CD14-positive monocyte (primary cell): ENCODE measurements at places on chromosomes 7 and 10.

- no peak overlapping the region for H3K27ac ChIP-seq
- H3K36me3 ChIP-seq, result no peaks in the 10 kb centered on the region
- no peak for DNase-seq
- H3K4me3 ChIP-seq, result no peak overlapping the region
- peaks cover 9% of the 10 kb centered on the region for H3K4me1 ChIP-seq
Measured at GRCh38 chr10:98077223-98077622, 46.8 kb upstream of the CRTAC1 start.

DNA sequence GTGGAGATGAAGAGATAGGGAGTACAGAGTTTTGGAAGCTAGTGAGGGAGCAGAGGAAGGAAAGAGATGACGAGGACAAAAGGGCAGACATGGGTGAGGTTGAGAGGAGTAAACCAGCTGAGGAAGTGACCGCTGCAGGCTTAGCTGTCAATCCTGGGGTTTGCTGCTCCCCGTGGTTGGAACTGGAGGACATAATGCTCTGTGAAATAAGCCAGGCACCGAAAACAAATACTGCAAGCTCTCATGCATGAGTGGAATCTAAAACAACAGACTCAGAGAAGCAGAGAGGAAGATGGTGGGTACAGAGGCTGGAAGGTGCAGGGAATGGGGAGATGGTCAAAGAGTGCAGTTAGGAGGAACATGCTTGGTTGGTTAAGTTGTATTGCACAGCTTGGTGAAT, 482.2 kb upstream of the C7orf33 start:
- H3K27me3 ChIP-seq, result no peaks in the 10 kb centered on the region
- H3K27ac ChIP-seq, result no peak overlapping the region
- DNase-seq, result no peak
- H3K4me3 ChIP-seq, result no peak overlapping the region

DNA sequence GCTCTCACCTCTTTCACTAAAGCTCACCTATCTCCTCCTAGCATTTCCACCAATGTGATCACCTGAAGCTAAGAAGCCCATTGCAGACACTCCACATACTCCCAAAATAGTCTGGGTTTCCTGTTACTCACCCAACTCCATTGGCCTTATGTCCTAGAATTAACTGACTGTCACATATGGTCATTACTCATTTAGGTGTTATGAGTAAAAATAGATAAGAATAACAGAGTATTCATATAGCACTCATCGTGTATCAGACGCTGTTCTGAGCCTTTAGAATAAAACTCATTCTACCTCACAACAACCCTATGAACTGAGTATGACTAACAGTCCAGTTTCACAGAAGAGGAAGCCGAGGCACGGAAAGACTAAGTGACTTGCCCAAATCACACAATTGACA, 174.2 kb upstream of the NPVF start:
- H3K4me1 ChIP-seq, result no peaks in the 10 kb centered on the region
- no peak overlapping the region for H3K4me3 ChIP-seq
- peaks cover 2% of the 10 kb centered on the region for H3K27me3 ChIP-seq
- no peak overlapping the region for H3K27ac ChIP-seq

- no peaks in the 10 kb centered on the region for H3K27me3 ChIP-seq
- H3K27ac ChIP-seq, result peak overlapping the region; percentile 72
- no peak overlapping the region for H3K4me3 ChIP-seq
- DNase-seq, result peak; percentile 77
- H3K36me3 ChIP-seq, result no peaks in the 10 kb centered on the region
Measured at GRCh38 chr10:5293691-5294550, 70.8 kb upstream of the UCN3 start.

DNA sequence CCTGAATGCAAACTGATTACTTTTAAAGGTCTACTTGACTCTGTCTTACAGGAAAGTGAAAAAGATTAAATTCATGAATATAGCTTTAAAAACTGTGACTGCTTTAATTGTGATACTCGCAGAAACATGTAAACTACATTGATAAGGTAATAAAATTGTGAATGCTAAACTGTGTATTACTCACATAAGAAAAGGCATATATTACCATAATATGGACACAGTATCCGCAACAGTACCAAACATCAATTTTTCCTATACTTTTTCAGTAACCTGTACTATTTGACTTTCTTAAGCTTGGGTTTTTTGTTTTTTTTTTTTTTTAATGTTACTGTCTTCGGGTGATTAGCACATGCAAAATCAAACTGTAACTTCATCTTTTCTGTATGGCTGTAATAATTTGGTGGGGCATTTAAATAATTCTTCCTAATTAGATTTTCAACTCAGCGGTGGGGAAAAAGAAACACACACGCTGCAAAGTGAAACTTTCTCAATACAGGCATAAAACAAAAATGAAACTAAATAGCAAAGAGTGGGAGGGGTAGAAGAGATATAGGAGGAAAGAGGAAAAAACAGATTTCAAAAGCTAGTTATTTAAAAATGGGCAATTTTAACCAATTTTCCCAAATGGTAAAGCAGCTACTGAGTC, 23.2 kb downstream of the NT5C3A start:
- peaks cover 20% of the 10 kb centered on the region for H3K4me1 ChIP-seq
- H3K27me3 ChIP-seq, result no peaks in the 10 kb centered on the region
- no peaks in the 10 kb centered on the region for H3K36me3 ChIP-seq
- H3K4me3 ChIP-seq, result peak overlapping the region; percentile 90

DNA sequence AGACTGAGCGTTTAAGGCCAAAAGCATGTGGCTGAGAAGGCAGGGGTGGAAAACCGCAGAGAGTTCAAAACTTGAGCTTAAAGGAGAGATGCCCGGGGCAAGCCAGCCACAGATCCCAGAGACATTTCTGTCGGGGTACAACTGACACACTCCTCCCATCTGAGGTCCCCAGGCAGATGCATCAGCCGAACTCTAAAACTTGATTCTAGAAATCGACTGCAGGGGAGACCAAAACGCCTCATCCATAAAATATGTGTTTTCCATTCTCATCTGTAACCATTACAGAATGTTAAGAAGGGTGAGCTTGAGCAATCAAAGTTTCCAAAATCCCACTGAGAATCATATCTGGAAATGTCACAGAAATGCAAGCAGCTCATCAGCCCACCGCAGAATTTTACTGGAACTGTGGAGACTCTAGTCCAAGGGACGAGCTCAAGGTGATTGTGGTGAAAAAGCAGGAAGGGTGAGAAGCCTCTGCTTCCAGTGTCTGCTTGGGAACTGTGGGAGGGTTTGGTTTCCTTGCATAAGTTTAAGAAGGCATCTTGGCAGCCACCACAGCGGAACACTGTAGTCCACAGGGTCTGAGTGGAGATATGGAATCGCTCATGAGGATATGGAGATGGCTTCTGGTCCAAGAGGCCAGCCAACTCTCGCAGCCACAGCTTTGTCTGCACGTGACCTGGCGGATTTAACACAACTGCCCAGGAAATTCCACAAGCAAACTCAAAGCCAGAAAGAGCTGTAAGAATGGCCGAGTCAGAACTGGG, 249.2 kb downstream of the SFMBT2 start:
- no peak overlapping the region for H3K4me3 ChIP-seq
- H3K27me3 ChIP-seq, result no peaks in the 10 kb centered on the region
- peaks cover 15% of the 10 kb centered on the region for H3K4me1 ChIP-seq
- DNase-seq, result no peak
